ENCODE measurements at places on chromosomes 11 and 22.

GRCh38 chr11:1560649-1561251, 11.3 kb downstream of the DUSP8 start:
- no peak for DNase-seq

GRCh38 chr22:40519284-40519947, 117.1 kb downstream of the MRTFA start:
- DNase-seq: no peak

DNA sequence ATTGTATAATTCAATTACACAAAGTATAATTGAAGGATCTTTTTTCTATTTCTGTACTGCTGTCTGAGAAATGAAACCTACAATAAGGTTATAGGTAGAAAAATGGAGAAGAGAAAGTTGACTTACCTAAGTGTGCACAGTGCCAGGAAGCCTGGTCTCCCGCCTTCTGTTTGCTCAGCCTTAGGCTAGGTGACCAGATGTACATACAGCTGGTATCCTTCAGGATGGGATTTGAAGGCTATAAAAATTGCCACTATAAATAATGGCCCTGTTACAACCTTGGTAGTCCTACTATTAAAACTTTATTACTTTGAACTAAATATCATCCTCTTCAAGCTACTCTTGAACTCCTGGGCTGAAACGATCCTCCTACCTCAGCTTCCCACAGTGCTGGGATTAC, 19.7 kb downstream of the OR51E2 start:
- DNase-seq: peak; percentile 22

DNA sequence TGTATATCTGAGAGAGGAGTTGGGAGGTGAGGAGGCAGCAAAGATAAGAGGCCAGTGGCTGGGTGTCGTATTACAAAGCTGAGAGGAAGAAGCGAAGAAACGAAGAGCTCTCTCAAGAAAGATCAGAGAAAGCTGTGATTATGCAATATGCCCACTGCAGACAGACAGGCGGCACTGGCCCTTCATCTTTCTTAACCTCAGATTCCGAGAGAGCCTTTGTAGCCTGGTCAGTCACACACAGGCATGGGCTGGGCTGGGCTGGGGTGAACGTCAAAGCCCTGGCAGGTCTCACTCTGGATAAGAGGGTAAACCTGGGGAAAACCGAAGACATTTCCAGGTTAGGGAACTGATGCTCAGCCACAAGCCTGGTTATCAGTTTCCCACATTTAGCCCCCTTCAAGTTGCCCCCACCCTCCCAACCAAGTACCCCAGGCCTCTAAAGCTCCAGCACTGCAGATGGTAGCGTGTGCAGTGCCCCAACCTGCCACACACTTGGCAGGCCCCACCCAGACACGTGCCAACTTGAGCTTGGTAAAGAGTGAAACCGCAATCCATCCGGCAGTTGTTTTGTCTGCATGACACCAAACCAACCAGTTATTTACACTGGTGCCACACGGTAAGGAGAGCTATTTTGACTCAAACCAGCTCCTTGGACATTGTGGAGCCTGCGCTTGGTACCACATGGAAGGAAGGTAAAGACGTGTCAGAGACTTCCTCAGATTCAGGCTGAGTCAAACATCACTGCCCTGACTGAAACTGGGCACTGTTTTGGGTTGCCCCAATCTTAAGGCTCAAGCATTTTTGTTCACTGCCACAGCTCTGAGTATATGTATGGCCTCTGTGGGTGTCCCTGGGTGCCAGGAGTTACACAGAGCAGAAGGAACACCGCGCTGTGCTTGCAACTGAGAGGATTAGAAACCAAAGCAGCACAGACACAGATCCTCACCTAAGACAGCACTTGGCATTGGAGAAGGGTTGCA, 135.9 kb downstream of the FDX1 start:
- no peak for DNase-seq

GRCh38 chr22:20728523-20729190, 45.3 kb upstream of the SERPIND1 start:
- DNase-seq: no peak
